ENCODE measurements at places on chromosomes 1 and 21.

- no peak for DNase-seq
These were observed 2.5 kb upstream of the ST3GAL3 start for GRCh38 chr1:43704838-43705237.

GRCh38 chr1:90347366-90347765, 352.5 kb downstream of the ZNF326 start:
- DNase-seq = no peak

- DNase-seq = peak; percentile 71
These were observed 132.8 kb downstream of the PTPRC start for GRCh38 chr1:198771563-198772153.

- DNase-seq = no peak
These were observed 92.9 kb downstream of the UBIAD1 start for GRCh38 chr1:11365744-11366387.

DNA sequence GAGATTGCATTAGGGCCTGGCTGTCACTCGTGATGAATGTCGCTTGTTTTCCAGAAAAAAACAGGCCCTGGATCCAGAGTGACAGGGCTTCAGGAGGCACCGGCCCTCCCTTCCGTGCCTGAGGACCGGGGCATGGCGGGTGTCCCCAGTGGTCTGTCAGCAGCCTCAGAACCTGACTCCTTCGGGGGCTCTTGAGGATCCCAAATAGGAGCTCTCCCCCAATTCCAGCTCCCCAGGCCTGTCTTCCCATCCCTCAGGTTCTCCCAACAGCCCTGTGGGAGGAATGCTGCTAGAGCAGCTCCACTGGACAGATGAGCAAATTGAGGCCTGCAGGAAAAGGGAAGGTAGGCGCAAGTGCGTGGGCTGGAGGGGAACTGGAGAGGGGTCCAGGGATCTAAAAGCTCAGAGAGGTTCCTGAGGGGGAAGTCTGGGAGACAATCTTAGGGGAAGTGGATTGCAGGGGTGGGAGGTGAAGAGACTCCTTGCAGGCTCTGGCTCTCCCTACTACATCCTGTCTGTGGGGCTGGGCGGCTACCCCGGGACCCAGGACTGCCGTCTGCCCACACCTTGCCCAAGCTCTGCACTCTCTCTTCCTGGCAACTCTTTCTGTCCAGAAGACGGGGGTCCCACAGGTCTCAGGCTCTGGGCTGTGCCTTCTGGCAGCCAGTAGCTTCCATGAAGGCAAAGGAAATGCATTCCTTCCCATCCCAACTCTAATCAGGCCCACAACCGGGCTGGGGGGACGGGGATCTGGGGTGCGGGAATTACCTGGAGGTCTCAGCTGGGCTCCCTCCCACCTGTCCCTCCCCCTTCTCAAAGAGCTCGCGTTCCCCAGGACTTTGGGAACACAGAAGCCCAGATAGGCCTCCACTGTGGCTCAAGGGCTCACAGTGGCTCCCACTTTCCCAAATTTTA, 105.7 kb upstream of the CASZ1 start:
- no peak for DNase-seq

DNA sequence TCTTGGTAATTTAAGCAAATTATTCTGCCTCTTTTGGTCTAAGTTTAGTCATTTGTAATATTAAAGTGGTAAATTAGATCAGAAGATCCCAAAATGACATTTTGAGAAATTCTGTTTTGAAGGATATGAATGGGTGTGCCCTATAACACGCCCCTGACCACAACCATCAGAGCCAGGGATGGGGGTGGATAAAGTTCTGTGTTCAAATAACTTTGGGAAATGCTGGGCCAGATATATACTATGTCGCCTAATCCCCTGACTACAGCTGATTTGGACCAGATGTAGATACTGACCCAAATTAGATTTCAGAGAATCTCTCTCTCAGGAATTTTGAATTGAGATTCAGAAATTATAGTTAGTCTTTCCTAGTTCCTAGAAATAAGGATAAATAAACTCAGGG, 21.2 kb upstream of the EDEM3 start:
- DNase-seq = no peak

GRCh38 chr21:41827951-41828883, 50.9 kb downstream of the PRDM15 start:
- peak; percentile 12 for DNase-seq

DNA sequence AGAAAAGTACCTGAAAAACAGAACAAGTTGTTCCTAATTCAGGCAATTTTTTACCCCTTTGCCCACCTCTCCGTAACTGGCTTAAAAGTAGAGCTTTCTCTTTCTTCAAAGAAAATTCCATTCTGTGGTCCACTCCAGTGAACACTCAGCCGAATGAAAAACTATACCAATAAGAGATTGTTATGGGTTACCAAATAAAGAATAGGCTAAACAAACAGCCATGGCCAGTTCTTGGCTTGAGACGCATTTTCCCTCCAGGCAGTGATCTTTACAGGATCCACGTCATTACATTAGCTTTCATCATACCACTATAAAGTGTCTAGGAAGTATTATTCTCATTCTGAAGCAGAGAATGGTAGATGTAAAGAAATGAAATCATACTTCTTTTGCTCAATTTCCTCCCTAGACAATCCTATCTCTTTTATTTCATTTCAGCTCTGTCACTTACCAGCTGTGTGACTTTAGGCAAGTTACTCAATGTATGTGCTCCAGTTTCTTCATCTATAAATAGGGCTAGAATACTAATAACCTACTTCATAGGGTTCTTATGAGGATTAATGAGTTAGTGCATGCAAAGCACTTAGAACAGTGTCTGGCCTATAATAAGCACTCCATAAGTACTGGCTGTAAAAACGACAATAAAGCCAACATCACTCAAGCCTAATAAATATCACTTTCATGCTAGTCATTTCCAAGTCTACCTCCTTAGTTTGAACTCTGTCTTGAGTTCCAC, 26.5 kb upstream of the TRIM45 start:
- DNase-seq = peak; percentile 22

- peak; percentile 27 for DNase-seq
These were observed 86.5 kb upstream of the KCNJ15 start for GRCh38 chr21:38170283-38170682.

GRCh38 chr1:184390889-184391288, 4.1 kb downstream of the C1orf21 start:
- no peak for DNase-seq

DNA sequence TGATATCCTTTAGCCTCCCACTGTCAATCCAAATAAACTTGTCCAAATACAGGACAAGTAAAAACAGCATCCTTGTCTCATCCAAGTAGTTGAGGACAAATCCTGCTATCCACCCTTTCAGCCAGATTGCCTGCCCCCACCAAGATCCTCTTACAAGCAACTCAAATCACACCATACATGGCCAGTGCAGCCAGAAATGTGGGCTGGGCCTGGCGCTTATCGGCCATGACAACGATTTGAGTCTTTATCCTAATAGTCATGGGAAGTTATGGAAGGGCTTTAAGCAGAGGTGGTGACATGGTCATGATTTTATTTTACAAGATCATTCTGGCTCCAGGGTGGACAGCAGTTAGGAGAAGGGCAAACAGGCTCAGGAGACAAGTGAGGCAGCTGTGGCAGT, 6.3 kb downstream of the GPA33 start:
- no peak for DNase-seq
